ENCODE measurements at places on chromosomes 7 and 10.

GRCh38 chr7:151276666-151277590 is 28.4 kb upstream of the SMARCD3 start:
- DNase-seq: peak; percentile 54

- DNase-seq: peak; percentile 62
These were observed 3.2 kb downstream of the DNAJB6 start for GRCh38 chr7:157339777-157340677.

- DNase-seq: no peak
These were observed 34.4 kb downstream of the AGR3 start for GRCh38 chr7:16847381-16847860.

- no peak for DNase-seq
These were observed 1.0 kb downstream of the CYP51A1 start for GRCh38 chr7:92133133-92133736.

GRCh38 chr7:28530175-28530802 is 118.0 kb downstream of the CREB5 start:
- DNase-seq: no peak

GRCh38 chr7:114922652-114923402 is 933 bp downstream of the MDFIC start:
- DNase-seq: peak; percentile 74

- DNase-seq: no peak
These were observed 41.4 kb upstream of the GHITM start for GRCh38 chr10:84097787-84098353.

- DNase-seq: no peak
These were observed 188.0 kb downstream of the KCND2 start for GRCh38 chr7:120460949-120461348.

DNA sequence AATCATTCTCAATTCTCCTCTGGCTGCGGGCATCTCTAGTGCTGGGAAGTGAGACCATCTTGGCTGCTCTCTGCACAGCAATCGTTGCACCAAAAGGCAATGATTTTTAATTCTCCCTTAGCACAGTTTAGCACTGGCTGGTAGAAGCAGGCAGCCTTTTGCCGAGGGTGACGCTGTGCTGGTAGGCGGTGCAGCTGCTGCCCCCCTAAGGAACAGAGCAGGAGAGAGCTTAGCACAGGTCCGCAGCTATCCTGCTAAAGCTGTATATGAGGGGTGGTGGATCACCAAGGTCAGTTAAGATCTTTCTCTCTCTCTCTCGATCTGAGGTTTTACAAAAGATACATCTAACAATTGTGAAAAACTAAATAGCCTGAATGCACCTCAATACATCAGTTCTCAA is 390.1 kb downstream of the GATA3 start:
- DNase-seq: no peak

DNA sequence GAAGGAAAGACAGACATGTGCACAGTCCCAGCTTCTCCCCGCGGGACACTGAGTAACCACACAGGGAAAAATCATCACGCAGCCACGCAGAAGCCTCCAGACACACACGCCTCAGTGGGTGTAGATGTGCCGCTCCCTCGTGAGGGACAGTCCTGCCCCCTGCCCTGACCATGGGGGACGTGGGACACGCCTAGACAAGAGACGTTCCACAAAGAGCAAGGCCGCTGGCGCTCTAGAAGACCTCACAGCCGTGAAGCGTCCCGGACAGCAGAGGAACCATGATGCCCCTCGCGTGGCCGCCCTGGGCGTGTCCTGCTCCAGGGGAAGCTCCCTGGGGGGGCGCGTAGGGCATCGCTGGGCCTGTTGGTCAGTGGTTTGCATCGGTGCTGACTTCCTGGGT is 210.8 kb downstream of the DNAJB6 start:
- DNase-seq: peak; percentile 32

DNA sequence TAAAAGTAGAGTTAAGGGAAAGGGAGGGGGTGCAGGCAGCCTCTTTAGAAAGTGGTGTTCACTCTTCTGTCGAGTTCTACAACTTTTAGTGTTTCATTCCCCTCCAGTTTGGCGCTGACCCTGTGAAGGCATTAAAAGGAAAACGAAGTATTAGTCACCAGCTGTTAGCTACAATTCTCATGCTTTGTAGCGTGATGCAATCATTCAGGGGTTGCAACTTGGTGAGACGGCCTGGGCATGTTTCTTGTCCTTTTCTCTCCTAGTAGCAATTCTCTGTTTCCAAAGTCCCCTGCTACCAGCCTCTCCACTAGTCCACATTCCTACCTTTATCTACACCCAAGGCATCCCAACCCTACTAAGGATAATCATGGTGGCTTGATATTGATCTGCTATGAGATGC is 33.7 kb upstream of the DGKI start:
- no peak for DNase-seq

- DNase-seq: no peak
These were observed 28.5 kb upstream of the DPYSL4 start for GRCh38 chr10:132158122-132158741.

- no peak for DNase-seq
These were observed 114.8 kb downstream of the FAM53B start for GRCh38 chr10:124629415-124629814.

GRCh38 chr10:125159932-125160855 is at the start of gene CTBP2:
CTBP2 (minus strand) TSS chr10:125160563.
- DNase-seq: no peak

GRCh38 chr10:24603333-24603732 is 120.4 kb downstream of the ARHGAP21 start:
- DNase-seq: no peak

DNA sequence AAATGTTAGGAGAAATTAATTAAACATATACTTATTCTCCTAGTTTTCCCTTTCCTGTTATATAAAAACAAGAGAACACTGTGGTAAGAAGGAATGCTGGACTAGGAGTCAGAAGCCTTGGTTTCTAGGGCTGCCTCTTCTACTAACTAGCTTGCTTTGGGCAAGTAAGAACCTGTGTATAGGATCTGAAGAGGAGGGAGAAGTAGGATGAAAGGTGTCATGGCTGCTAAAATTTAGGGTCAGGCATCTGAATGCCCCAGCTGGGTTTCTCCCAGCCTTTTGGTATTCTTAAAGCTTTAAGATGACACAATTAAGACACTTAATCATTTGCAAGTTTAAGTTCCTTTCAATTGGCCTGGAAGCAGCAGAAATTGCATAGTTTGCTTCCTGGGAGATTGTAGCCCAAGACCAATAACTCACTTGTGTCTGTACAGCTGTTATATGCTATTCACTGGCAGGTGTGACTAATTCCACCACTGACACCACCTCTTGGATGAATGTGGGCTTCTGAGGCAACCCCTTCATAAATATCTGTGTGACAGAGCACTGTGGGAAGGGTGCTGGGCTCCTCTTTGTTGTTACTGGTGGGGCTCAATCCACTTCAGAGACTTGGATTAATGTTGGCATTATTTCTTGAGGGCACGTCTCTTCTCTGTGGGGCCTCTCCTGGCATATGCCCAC is 137.2 kb downstream of the LRMDA start:
- DNase-seq: no peak

GRCh38 chr10:3676564-3676963 is 108.4 kb downstream of the KLF6 start:
- no peak for DNase-seq

DNA sequence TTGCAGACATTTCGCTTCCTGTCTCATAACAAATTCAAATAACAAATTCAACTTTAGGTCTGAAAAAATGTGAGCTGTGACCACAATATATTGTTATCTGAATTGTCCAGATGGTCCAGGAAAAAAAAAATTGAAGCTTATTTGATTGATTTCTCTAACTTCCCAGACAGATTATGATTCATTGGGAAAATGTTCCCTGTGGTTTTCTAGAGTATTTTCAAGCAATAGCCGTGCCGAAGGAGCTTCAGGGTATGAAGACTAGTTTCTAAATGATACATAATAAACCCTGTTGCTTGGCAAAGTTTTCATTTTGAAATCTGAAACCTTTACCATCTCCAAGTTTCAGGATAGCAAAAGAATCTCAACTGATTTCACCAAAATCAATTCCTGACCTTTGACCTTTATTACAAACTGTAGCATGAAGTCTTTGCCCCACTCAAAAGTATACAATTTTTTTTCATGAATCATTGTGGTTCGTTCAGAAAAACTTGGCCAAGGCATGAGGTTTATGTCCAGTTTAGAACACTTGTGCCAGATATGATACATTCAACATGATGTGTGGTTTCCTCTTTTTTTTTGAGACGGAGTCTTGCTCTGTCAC is 109.9 kb downstream of the JCAD start:
- DNase-seq: no peak

- DNase-seq: no peak
These were observed 176.8 kb upstream of the SORCS1 start for GRCh38 chr10:107341281-107341680.
